ENCODE measurements at places on chromosomes 11 and 22.
A peak's percentile ranks its signal among the peaks of the same experiment; 100 is the strongest.

- H3K27me3 ChIP-seq = no peaks in the 10 kb centered on the region
- no peak overlapping the region for H3K27ac ChIP-seq
- no peak overlapping the region for H3K4me3 ChIP-seq
- H3K36me3 ChIP-seq = no peaks in the 10 kb centered on the region
- no peak for DNase-seq
- no peaks in the 10 kb centered on the region for H3K4me1 ChIP-seq
These were observed 223.3 kb upstream of the ISX start for GRCh38 chr22:34842630-34843029.

GRCh38 chr22:30612789-30613188, 5.8 kb downstream of the TCN2 start:
- H3K4me3 ChIP-seq = no peak overlapping the region
- peaks cover 7% of the 10 kb centered on the region for H3K4me1 ChIP-seq
- no peak for DNase-seq
- no peaks in the 10 kb centered on the region for H3K36me3 ChIP-seq
- no peak overlapping the region for H3K27ac ChIP-seq

- no peak overlapping the region for H3K4me3 ChIP-seq
- H3K36me3 ChIP-seq = peaks cover 69% of the 10 kb centered on the region
- no peak overlapping the region for H3K27ac ChIP-seq
- no peak for DNase-seq
- no peaks in the 10 kb centered on the region for H3K27me3 ChIP-seq
- no peaks in the 10 kb centered on the region for H3K4me1 ChIP-seq
These were observed 20.7 kb upstream of the CTTN start for GRCh38 chr11:70377645-70378044.

DNA sequence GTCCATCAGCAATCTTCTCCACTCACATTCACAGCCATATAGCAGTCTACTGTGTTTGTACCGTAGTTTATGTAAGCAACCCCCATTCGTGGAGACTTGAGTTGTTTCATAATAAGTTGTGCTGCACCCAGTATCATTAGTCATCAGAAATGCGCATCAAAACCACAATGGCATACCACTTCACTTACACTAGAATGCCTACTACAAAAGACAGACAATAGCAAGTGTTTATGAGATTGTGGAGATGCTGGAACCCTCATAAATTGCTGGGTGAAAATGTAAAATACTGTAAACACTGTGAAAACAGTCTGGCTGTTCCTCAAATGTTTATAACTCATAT, 133.3 kb downstream of the ATXN10 start:
- H3K4me1 ChIP-seq = no peaks in the 10 kb centered on the region
- H3K27me3 ChIP-seq = no peaks in the 10 kb centered on the region
- H3K4me3 ChIP-seq = no peak overlapping the region
- no peak for DNase-seq

DNA sequence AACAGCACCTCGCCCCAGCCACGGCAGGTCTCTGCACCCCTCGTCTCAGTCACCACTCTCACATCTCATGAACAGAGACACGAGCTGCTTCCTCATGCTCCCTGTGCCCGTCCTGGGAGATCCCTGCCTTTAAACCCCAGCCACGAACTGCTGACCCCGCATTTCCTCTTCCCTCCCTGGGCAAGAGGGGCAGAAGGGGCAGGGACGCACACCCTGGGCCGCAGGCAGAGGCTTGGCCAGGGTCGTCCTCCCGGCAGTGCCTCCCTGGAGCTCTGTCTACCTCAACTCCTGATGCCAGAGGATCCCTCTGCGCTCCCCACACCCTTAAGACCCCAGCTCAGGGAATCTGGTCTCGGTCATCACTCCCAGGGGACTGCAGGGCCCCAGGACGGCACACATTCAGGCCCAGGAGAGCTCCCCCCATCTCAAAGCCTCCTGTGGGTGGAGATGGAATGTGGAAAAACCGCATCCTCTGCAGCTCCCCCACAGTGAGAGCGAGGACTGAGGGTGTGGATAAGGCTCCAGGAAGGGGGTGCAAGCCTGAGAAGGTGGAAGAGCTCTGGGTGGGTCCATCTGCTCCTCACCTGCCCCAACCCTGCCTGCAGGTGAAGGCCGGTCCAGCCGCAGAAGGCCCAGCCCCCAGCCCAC, 1.2 kb downstream of the BID start:
- peak overlapping the region; percentile 1 for H3K27ac ChIP-seq
- peaks cover 15% of the 10 kb centered on the region for H3K36me3 ChIP-seq
- peak; percentile 40 for DNase-seq
- peak overlapping the region; percentile 76 for H3K4me3 ChIP-seq
- no peaks in the 10 kb centered on the region for H3K27me3 ChIP-seq

GRCh38 chr11:77094841-77095365, 7.7 kb upstream of the OMP start:
- no peaks in the 10 kb centered on the region for H3K27me3 ChIP-seq
- H3K4me3 ChIP-seq = no peak overlapping the region
- peaks cover 7% of the 10 kb centered on the region for H3K4me1 ChIP-seq
- no peaks in the 10 kb centered on the region for H3K36me3 ChIP-seq

DNA sequence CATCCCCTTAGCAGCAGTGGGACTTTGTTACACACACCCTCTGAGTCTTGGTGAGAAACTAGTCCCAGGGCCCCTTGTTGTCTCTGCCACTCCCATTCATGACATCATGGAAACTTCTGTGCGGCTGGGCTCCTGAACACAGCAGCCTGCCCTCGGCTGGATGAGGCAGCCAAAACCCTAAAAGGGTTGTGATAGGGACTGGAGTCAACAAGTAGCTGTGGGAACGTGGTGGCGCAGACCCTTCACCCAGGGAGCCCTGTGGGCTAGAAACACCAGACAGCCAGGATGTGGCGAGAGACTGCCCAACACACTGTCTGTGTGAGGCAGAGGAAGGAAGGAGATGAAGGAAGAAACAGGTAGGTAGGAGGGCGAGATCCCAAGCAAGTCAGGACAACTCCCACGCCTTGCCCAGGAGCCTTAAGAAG, 3.9 kb downstream of the CD3D start:
- peak overlapping the region; percentile 90 for H3K27ac ChIP-seq
- peak; percentile 61 for DNase-seq
- H3K36me3 ChIP-seq = peaks cover 38% of the 10 kb centered on the region
- no peaks in the 10 kb centered on the region for H3K27me3 ChIP-seq
- peaks cover 62% of the 10 kb centered on the region for H3K4me1 ChIP-seq

DNA sequence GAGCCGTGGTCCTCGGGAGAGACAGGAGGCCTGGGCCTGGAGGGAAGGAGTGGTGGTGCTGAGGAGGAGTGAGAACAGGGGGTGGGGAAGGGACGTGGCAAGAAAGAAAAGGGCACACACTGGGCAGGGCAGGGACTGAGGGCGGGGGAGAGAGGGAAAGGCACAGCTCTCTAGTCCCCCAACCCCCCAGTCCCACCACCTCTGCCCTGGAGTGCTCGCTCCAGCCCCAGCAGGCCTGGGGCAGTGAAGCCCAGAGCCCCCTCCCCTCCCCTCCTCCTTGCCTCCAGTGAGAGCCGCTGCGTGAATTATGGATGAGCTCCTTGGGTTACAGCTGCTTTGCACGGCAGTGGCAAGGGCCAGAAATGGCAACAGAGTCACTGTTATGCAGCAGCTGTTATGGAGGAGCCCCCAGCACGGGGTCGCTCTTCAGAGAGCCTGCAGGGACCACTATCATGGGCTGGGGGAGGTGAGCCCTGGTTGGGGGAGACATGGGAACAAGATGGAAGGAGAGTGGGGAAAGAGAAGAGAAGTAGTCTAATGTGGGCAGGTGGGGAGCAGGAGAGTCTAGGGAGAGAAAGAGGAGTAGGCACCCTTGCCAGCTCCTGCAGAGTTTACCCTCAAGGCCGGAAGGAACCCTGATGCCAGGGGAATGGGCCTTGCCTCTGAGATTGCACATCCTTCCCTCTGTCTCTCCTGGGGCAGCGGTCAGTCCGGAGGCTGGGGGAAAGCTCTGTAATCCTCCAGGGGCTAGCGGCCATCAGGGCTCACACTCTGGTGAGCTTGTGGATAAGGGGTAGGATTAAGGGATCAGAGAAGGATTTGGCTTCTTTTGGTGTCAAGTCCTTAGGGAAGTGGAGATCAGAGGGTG, 3.6 kb downstream of the RTN4RL2 start:
- no peak for DNase-seq

- no peak overlapping the region for H3K27ac ChIP-seq
- peaks cover 13% of the 10 kb centered on the region for H3K36me3 ChIP-seq
- H3K4me1 ChIP-seq = peaks cover 31% of the 10 kb centered on the region
- no peak for DNase-seq
These were observed 2.8 kb downstream of the LRRC51 start for GRCh38 chr11:72083414-72083813.

All from CD4-positive, alpha-beta T cell (primary cell).